ENCODE measurements at places on chromosomes 3 and 15.

DNA sequence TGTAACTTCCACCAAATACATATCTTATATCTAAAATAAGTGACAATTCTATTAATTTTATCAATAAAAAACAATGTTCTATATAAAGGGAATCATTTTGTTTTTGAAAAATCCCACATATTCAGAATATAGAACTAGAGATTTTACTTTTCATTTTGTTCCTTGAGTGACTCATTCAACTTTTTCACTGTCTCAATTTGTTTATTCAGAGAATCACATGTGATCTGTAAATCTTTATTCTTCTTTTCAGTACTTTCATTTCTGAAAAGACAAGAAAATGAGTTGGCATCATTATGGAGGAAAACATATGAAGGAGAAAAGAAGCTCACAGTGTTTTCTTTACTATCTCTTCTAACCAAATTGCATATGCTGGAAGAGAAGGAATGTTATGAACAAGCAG is 35.0 kb downstream of the CIP2A start:
- DNase-seq: no peak

DNA sequence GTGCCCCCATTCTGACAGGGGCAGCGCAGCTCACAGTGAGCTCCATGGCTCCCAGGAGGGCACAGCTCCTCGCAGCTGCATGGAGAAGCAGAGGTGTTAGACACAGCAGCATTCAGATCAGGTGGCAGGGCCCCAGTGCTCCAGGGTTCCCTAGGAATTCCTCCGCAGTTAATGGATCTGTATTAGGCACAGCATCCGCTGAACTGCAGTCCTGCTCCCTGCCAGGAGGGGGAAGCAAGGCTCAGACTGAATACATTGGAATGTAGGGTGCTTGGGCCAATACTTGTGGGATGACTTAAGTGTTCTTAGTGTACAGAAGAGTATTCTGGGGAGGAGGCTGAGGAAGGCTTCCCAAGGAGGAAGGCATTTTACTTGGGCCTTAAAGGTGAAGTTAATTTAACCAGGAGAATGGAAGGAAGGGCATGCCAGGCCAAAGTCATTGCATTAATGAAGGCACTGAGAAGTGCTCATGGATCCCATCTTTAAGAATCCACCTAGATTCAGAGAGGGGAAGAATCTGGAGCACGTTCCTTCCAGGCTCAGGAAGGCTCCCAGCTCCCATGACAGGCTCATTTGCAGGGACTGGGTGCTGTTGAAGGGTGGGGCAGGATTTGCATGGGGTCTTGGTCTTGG is 111.6 kb downstream of the RAB11A start:
- peak; percentile 84 for DNase-seq

- no peak for DNase-seq
Measured at GRCh38 chr3:116111765-116112164, 333.5 kb downstream of the LSAMP start.

GRCh38 chr3:136276049-136276755 is 26.1 kb downstream of the PCCB start:
- DNase-seq: peak; percentile 10

DNA sequence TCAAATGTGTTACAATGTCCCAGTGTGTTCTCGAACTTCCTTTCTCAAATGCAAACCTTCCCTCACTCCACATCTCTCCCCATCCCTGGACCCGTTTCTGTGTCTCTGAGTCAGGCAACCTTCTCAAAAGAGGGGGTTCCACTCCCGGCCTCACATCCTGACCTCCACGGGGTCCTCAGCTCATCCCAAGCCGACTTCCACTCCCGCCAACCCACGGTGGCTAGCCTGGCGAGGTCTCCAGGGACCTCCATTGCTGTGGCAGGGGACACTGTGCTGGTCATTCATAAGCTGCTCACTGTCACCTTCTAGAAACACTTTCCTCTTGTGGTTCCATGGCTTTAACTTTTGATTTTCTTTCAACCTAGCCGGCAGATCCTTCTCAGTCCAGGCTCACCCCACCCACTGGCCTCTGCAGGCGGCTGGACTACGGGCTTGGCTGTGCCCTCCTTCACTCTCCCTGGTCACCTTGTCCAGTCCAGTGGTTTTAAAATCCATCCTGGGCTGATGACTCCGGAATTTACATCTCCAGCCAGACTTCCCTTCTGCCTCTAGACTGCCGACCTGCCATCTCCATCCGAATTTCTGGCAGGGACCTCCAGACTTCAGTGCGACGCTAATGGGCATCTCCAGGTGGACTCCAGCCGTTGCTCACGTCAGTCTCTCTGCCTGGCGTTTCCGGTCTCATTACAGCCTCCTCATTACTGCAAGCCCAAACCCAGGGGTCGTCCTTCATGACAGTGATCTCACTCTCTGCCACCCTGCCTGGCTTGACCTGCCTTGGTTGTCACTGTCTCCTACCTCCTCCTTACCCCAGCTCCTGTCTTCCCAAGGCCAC is 20.0 kb downstream of the ABTB1 start:
- DNase-seq: no peak

Measured in RWPE1 (cell line).